ENCODE measurements at places on chromosomes 2 and 18.

DNA sequence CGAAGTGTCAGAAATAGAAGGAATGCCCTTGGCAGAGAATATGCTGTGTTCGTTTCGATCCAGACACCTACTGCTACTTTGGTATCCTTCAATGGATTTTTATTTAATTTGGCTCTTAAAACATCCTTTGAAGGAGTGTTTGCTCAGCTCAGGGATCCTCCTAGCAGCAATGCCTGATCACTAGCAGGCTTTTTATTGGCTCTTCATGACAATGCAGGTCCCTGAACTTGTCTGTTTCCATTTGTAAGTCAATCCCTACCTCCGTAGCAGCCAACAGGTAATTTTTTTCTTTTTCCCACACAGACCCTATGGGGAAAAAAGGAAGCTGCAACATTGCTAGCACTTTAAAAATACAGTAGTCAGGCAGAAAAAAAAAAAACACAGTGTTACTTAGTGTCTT is 366.2 kb upstream of the LRRTM1 start:
- no peak for DNase-seq

DNA sequence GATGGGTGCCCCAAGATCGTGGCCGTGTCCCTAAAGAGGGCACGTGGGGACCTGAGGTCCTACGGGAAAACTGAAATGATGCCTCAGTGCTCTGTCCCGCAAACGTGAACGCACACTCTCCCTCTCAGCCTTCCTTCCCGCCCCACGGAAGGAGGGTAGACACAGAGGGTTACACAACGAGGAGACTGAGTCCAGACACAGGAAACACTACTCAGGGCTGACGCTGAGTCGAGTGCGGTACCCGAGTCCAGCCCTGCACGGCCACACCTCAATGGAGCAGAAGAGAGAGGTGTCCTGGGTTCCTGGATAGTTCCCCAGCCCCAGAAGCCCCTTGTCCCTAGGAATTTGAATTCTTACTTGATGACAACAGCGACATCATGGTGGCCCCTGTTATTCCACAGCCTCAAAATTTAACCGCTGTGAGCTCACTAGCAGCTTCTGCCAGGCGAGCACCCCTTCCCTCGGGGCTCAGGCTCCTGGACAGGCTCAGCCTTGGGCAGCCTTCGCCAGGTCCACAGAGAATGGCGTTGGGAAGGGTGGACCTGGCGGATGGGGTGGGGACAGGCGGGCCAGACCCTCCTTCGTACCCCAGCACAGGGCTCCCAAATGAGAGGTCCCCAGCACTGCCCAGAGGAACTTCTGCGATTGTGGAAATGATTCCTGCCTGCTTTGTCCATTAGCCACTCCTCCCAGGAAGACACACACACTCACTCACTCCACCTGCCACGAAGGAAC is 980 bp upstream of the RNPEPL1 start:
- DNase-seq = no peak

DNA sequence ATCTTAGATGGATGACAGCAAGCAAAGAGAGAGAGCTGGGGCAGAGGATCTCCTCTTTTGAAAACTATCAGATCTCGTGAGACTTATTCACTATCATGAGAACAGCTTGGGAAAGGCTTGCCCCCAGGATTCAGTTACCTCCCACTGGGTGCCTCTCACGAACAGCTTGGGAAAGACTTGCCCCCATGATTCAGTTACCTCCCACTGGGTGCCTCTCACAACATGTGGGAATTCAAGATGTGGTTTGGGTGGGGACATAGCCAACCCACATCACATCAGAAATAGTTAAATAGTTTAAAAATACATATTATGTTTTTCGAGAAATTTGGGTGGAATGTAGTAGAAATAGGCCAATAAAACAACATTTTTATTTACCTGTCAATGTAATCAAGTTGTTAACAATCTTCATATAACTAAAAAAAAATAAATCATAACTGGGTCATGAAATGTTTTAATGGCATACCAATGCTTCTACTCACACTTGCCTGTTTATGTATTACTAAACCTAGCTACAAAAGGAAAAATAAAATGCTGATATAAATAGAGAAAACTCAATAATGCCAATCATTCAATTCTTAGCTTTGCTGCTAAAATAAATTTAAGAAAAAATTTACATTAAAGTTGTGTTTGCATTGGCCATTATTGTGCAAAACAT is 608.9 kb downstream of the SUCLG1 start:
- no peak for DNase-seq

DNA sequence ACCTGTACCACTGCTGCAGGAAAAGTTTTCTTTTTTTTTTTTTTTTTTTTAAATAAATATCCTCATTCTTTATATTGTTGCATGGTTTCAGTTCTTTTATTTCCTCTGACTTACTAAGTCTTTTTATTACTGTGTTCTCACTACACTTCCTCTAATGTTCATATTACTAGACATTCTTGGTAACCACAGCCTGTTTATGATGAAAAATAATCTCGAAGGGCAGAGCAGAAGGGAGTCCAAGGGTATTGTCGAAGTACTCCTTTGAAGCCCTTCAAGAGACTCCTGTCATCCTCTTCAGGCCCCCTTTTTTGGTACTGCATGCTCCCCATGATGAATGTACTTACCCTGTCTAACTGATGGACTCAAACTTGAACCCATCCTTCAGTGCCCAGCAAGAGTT is 61.2 kb downstream of the RND3 start:
- DNase-seq = no peak

- no peak for DNase-seq
Observed at GRCh38 chr2:177265824-177266817, 1.6 kb upstream of the NFE2L2 start.

DNA sequence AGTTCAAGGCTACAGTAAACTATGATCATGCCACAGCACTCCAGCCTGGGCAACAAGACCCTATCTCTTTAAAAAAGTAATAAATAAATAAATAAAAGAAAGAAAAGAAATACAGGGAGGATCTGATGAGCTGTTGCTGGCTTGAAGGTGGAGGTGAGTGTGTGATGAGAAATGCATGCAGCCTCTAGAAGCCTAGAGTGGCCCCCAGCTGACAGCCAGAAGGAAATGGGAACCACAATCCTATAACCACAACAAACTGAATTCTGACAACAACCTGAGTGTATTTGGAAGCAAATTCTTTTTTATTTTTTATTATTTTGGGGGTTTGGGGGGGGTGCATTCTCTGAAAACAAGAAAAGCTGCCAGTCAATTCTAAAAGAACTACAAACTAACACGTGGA is 14.6 kb downstream of the NOL10 start:
- DNase-seq = no peak

DNA sequence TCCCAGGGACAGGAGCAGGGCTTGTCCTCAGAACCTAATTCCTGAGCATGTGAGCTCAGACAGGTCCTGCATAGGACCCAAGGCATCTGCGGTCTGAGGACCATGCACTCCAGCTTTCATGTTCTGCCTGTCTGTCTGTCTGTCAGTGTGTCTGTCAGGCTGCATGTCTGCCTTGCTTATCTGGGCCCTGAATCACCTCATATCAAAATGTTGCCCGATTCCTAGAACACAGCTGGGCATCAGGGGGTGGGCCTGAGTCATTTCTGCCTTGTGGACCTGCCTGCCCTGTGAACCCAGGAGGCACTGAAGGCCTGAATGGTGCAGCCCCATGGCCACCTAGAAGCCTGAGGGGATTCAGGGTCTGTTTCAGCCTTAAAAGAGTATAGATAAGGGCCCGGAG is 22.1 kb downstream of the INHBB start:
- no peak for DNase-seq

DNA sequence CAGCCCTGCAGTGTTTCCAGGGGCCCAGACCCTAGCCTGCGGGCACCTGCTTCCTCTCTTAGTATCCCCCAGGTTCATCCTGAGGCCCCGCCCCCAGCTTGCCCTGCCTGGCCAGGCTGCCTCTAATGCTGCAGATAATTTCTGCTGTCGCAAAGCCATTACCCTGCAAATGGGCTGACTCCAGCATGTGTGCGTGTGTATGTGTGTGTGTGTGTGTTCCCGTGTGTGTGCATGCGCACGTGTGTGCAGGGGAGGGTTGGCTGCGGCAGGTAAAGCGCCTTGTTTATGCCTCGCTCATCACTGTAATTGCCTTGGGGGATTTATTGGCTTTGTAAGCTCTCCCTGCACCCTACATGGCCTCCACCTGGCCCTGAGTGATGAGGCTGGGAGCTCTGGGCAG is 7.6 kb upstream of the PRSS56 start:
- no peak for DNase-seq

DNA sequence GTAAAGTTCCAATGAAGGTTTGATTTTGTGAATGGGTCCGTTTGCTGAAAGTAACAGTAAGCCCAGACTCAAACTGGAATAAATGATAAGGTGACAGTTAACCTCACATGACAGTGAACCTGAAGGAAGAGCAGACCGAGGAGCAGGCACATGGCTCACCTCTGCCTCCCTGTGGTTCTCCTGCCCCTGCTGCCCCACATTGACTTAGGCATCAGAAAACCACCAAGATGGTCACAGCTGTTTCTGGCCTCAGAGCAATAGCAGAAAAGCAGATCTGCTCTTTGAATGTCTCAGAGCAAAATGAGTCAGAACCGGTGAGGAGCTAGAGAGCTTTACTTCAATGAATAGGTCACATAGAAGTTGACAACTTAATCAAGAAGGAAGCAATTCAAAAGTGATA is 487.6 kb downstream of the METTL4 start:
- DNase-seq = no peak

GRCh38 chr2:219045937-219046550 is 4.7 kb upstream of the CFAP65 start:
- DNase-seq = no peak

DNA sequence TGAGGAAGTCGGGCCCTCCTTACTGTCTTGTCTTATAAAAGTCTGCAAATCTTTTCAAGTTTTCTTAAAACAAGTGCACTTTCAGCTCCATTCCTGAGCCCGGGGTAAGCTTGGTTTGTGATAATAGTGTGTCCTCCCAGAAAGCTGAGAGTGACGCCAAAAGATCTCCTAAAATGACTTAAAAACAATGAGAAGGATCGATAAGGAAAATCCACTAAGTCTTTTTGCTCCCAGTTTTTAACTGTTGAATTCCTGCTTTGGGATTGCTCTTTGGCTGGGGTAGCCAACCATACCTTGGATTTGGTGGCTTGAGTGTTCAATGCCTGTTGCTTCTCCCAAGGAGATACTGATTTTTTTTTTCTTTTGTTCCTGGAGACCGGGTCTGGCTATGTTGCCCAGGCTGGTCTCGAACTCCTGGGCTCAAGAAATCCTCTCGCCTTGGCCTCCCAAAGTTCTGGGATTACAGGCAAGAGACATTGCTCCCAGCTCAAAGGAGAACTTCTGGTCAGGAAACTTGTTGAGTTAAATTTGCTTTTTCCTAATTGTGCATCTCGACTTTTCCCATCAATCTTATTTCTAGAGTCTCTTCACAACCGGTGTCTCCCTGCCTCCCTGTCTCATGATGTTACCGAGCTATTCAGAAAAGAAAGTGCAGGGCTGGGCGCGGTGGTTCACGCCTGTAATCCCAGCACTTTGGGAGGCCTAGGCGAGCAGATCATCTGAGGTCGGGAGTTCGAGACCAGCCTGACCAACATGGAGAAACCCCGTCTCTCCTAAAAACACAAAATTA is 3.0 kb downstream of the TGIF1 start:
- no peak for DNase-seq

GRCh38 chr2:173254659-173255058 is 100.0 kb upstream of the CDCA7 start:
- no peak for DNase-seq

DNA sequence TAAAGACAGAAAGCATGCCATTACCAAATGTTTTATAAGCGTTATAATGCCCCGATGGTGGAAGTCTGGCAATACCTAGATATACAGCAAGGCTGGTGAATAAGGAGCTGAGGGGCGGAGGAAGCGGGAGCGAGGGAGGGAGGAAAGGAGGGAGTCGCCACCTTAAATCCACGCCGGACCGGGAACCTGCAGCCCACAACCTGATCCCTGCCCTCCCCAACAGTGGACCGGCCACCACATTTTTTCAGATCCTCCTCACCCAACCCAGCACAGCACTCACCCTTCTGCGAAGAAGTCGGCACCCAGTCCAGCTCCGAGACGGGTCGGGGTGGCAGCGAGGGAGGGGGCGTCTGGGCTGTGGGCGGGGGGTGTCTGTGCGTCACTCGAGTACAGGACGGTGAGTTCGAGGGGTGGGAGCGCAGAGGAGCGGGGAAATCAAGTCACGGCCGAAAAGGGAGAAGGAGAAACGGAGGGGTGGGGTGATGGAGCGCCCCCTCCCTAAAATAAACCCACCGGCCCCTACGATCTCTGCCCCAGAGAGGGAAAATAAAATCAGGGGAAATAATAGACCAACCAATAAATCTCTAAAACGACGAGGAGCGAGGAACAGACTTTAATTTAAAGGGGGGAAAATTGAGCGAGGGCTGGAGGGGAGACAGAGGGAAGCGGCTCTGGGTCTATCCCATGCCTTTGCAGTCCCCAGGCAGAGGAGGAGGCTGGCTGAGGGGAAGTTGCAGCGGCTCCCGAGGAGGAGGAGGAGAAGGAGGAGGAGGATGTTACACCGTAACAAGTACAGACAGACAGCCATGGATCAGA is 96.5 kb upstream of the SERTAD2 start:
- DNase-seq = no peak

GRCh38 chr2:102268510-102269199 is 42.7 kb upstream of the IL1RL1 start:
- DNase-seq = no peak

DNA sequence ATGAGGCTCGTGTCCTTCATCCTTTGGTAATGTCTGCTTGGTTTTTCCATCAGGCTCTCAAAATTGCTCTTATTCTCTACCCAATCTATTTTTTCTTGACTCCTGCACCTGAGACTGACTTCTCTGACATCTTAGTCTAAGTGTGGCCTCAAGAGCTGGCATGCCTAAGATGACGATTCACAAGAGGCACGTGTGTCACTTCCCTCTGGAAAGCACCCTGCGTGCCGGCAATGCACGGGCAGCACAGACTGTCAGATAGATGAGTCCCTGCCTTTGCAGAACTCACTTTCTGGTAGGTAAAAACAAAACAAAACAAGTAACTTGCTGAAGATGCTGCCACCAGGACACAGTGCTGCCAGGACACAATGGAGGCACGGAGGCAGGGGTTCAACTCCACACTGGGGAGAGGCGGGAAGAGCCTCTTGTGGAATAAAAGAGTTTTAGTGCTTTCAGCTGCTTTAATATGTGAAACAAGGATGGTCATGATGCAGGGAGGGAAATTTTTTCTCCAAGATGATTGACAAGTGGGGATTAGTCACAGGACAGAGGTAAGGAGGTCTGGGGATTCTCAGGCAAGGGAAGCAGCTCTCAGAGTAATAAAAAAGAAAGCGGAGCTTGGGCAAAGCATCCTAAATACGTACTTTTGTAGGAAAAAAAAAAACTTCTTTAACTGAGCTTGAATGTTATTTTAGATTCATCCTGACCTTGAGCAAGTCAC is 27.3 kb downstream of the CYB5A start:
- no peak for DNase-seq

- no peak for DNase-seq
Observed at GRCh38 chr2:200087451-200087850, 132.1 kb downstream of the MAIP1 start.

- no peak for DNase-seq
Observed at GRCh38 chr2:148402786-148403185, 241.8 kb upstream of the EPC2 start.

GRCh38 chr2:52695731-52696130 is 1071.9 kb upstream of the CHAC2 start:
- no peak for DNase-seq

- DNase-seq = no peak
Observed at GRCh38 chr2:579351-579886, 97.8 kb downstream of the TMEM18 start.

GRCh38 chr2:132280912-132281311 is 119.2 kb upstream of the ANKRD30BL start:
- DNase-seq = no peak

GRCh38 chr2:61948661-61949457 is 43.4 kb downstream of the COMMD1 start:
- DNase-seq = no peak

Data from NCI-H1092 (cell line).